ENCODE measurements at places on chromosomes 11 and 22. TPM values are rescaled to one million over a fixed set of nuclear protein-coding genes. Genes with fewer than 3 reads are reported as not detected.

DNA sequence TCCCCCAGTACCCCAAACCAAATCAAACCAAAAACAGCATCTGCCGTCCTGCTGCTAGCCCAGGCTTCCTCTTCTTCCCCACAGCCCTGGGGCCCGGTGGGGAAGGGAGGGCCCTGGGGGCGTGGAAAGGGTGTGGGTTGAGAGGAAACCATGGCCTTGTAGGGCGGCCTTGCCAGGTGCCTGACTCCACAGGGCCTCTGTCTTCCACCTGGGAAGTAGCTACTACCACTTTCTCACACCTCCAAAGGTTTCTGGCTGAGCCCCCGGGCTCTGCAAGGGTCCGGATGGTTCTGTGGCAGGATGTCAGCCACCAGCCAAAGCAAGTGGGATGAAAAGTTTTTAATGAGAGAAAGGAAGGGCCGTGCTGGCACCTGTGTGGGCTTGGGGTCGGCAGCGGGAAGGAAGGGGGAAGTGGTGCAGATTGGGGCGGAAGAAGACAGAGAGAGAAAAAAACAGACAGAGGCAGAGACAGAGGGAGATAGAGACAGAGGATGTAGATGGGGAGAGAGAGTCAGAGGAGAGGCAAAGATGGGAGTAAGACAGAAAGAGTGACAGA, 10.5 kb downstream of the TPST2 start:
- DNase-seq, result no peak

DNA sequence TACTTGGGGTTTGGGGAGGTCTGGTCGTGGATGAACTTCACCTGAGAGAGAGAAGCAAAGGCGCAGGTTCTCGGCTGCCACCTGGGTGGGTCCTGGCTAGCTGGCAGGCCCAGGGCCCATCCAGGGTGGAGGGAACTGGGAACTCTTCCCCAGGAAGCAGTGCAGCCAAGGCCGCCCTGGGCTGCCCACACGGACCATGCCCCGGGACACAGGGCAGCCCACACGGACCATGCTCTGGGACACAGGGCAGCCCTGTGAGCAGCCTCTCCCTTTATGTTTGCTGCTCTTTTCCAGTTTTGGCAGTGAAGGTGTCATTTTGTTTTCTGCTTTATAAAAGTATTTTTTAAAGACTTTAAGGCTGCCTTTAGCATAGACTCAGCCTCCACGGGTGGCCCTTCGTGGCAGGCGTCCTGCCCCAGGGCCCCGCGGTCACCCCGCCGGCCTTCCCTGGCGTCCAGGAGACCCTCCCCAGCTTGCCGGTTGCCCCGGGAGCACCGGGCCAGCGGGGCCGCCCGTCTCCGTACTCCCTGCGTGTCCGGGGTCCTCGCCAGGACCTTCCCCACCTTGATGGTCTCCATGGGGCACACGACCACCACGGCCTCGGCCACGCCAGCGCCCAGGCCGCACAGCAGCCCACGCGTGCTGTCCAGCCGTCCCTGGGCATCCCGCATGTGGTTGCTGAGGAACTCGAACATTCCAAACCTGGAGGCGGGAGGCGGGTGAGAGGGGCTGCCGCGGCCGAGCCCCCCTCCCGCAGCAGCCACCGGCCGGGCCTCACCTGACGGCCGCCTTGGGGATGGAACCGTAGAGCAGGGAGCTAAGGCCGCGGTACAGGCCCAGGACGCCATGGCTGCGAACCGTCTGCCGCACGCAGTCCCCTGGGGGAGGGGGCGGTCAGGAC, 1.1 kb downstream of the SLC25A1 start:
- DNase-seq, result no peak

The LINC01488 gene
- total RNA-seq, result not detected

DNA sequence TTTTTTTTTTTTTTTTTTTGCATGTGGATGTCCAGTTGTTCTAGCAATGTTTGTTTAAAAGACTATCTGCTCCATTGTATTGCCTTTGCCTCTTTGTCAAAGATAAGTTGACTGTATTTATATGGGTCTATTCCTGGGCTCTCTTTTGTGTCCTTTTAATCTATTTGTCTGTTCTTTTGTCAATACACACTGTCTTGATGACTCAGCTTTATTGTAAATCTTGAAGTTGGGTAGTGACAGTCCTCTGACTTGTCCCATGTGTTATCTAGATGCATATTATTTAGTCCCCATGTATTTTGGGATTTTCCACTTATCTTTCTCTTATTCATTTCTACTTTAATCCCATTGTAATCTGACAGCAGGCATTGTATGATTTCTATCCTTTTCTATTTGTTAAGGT, 3.3 kb downstream of the CCDC81 start:
- no peak for DNase-seq

- no peak for DNase-seq
Measured at GRCh38 chr11:95708681-95709080, 80.9 kb downstream of the FAM76B start.

The SERPIND1 gene
- not detected for total RNA-seq

GRCh38 chr11:127461241-127462064, 460.9 kb upstream of the KIRREL3 start:
- no peak for DNase-seq

The DEFB131B gene
- total RNA-seq, result not detected

- DNase-seq, result peak; percentile 68
Measured at GRCh38 chr11:62974848-62975522, 9.8 kb downstream of the SLC22A6 start.

- no peak for DNase-seq
Measured at GRCh38 chr22:30867746-30868662, 100.6 kb downstream of the MORC2 start.

The SPDYC gene
- total RNA-seq, result not detected

The RAB36 gene
- total RNA-seq, result 0.56 TPM

DNA sequence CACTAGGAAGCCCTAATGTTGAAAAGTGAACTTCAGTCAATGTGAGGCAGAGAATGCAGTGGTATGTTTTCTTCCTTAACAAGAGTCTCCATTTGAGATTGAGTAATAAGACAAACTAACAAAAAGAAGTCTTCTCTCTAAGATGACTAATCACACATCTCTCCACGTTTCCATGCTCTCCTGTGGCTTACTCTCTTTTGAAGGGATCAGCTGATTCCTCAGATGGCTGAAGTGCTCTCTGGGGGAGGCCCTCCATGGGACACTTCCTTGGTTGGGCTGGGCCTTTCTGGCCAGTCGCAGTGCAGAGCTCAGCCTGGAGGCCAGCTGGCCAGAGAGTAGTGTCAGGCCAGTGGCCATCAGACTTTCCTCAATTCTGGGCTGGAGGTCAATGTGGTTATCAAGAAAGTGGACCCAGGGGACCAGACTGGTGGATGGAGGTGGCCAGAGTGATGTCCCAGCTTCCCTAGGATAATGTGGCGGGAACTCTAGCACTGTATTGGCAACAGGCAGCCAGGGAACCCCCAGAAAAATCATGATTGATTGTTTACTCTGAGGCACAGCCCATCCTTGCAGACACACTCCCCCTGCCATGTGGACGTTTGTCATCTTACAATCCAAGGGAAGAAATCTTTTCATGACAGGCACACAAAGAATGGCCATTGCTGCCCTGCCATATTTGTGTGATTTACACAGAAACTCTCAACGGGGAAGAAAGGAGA, 14.5 kb downstream of the CSRP3 start:
- DNase-seq, result no peak

The CYP2D6 gene
- 0.13 TPM for total RNA-seq

The ENTHD1 gene
- not detected for total RNA-seq

- peak; percentile 28 for DNase-seq
Measured at GRCh38 chr22:19991645-19992451, 24.8 kb downstream of the ARVCF start.
